Upper lobe of right lung (tissue), 1 donor: ENCODE measurements at places on chromosomes 7 and 10. TPM values are rescaled to one million over a fixed set of nuclear protein-coding genes. Genes with fewer than 3 reads are reported as not detected.

- peak; percentile 59 for DNase-seq
- H3K4me3 ChIP-seq = no peak overlapping the region
- no peak overlapping the region for H3K27ac ChIP-seq
- H3K27me3 ChIP-seq = no peaks in the 10 kb centered on the region
- H3K36me3 ChIP-seq = no peaks in the 10 kb centered on the region
Measured at GRCh38 chr10:47409866-47410256, 25.8 kb upstream of the ZNF488 start.

The PSD gene
- 3.5 TPM for total RNA-seq

The ATOH7 gene
- not detected for total RNA-seq

DNA sequence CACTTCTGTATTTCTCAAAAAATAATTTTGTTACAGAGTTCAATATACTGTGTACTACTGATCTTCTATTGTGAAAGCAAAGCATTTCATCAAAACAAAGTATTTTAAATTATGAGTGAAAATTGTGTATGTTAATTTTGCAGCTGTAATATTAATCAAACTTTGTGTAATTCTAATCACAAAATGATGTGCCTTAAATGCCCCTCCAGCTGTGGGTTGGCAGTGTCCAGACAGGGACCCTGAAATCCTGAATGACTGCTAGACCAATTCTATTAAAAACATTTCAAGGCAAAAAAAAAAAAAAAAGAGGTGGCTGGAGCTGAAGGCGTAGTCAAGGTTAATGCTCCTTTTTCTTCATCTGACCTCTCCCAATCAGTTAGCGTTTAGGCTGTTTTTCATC lies 36.2 kb downstream of the SCD start:
- H3K4me1 ChIP-seq = peaks cover 3% of the 10 kb centered on the region
- DNase-seq = no peak
- no peak overlapping the region for H3K4me3 ChIP-seq
- no peaks in the 10 kb centered on the region for H3K27me3 ChIP-seq

The TMEM176A gene
- total RNA-seq = 63.7 TPM

GRCh38 chr10:61470740-61471139 lies 17.6 kb upstream of the TMEM26 start:
- H3K36me3 ChIP-seq = no peaks in the 10 kb centered on the region
- no peak for DNase-seq
- H3K4me1 ChIP-seq = no peaks in the 10 kb centered on the region
- no peak overlapping the region for H3K4me3 ChIP-seq
- no peaks in the 10 kb centered on the region for H3K27me3 ChIP-seq

The ABCB1 gene
- 7.5 TPM for total RNA-seq

GRCh38 chr10:86880971-86881370 lies 76.4 kb downstream of the MMRN2 start:
- no peak for DNase-seq
- peaks cover 5% of the 10 kb centered on the region for H3K36me3 ChIP-seq
- no peak overlapping the region for H3K4me3 ChIP-seq

- H3K27ac ChIP-seq = no peak overlapping the region
- no peak for DNase-seq
- no peak overlapping the region for H3K4me3 ChIP-seq
- H3K36me3 ChIP-seq = no peaks in the 10 kb centered on the region
Measured at GRCh38 chr7:48621076-48621475, 303.3 kb upstream of the CDC14C start.

The STEAP4 gene
- total RNA-seq = 53.9 TPM

- no peaks in the 10 kb centered on the region for H3K27me3 ChIP-seq
- DNase-seq = no peak
- H3K4me3 ChIP-seq = no peak overlapping the region
- no peak overlapping the region for H3K27ac ChIP-seq
Measured at GRCh38 chr7:140526214-140526613, 46.9 kb upstream of the MKRN1 start.

The CYP2C8 gene
- total RNA-seq = 0.46 TPM

GRCh38 chr7:101538596-101539459 lies 90.3 kb downstream of the MYL10 start:
- H3K27ac ChIP-seq = no peak overlapping the region
- H3K4me1 ChIP-seq = peaks cover 3% of the 10 kb centered on the region
- H3K36me3 ChIP-seq = no peaks in the 10 kb centered on the region
- no peak overlapping the region for H3K4me3 ChIP-seq
- H3K27me3 ChIP-seq = no peaks in the 10 kb centered on the region

The CDC14C gene
- total RNA-seq = not detected
